ENCODE measurements at places on chromosomes 7 and 10. TPM values are rescaled to one million over a fixed set of nuclear protein-coding genes. Genes with fewer than 3 reads are reported as not detected.

The SLC29A4 gene
- 5.5 TPM for total RNA-seq

The PPP1R17 gene
- total RNA-seq, result not detected

The LRRC17 gene
- 5.1 TPM for total RNA-seq

The DGKI gene
- 14.9 TPM for total RNA-seq

The FGL2 gene
- total RNA-seq, result 30.2 TPM

The GPER1 gene
- total RNA-seq, result 4.3 TPM

The TCERG1L gene
- not detected for total RNA-seq

The IL6 gene
- total RNA-seq, result 0.43 TPM

The ZP3 gene
- 2.5 TPM for total RNA-seq

The C10orf105 gene
- total RNA-seq, result 0.24 TPM

The PRSS37 gene
- not detected for total RNA-seq

The CRYGN gene
- total RNA-seq, result 0.11 TPM

The CYP2C19 gene
- not detected for total RNA-seq

The PPP1R9A gene
- total RNA-seq, result 24.6 TPM

The TRIM4 gene
- 11.2 TPM for total RNA-seq

The VSTM4 gene
- 22.8 TPM for total RNA-seq

The CPN1 gene
- total RNA-seq, result not detected

Data from right cardiac atrium (tissue), 5 donors.